ENCODE measurements at places on chromosomes 7 and 10. TPM values are rescaled to one million over a fixed set of nuclear protein-coding genes. Genes with fewer than 3 reads are reported as not detected.

DNA sequence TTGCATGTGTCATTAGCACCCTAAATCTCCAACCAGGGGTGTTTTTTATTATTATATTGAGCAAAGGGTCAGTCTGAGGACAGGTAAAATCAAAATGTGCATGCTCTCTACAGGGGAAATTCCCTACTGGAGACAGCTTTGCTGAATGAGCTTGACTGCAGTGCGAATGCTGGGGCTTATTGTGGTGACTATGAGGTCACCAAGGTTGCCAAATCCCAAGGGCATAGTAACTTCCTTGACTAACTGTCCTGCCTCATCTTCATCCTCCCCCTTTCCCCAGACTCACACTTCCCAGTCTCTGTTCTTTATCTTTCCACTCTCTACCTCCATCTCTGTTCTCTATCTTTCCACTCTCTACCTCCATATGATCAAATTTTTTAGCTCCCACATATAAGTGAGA lies 22.9 kb upstream of the AOC1 start:
- no peak for DNase-seq

DNA sequence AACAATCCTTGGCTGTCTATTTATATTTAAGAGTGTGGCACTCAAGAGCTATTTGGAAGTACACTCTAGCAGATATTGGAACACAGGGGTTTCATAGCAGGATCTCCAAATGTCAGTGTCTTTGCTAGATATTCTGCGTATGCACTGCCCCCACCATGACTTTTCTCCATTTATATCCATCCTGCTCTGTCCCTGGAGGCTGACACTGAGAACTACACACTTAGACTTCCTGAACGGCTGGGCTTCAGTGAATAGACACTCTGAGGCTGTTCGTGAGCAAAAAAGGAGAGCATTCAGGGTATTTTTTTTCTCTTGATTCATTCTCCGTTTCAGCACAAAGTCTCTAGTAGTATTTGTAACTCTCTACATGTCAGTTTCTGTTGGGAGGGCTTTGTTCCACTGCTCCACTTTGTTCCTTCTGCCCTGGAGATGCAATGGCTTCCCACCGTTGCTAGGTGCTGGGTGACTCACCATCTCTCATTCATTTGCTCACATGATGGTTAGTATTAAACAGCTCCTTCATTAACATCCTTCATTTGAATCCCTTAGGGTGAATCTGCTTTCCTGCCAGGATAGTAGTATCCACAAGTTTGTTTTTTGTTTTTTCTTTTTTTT lies 155.9 kb upstream of the SLC13A1 start:
- no peak for DNase-seq

The SYCE1 gene
- total RNA-seq = not detected

The GJD4 gene
- not detected for total RNA-seq

DNA sequence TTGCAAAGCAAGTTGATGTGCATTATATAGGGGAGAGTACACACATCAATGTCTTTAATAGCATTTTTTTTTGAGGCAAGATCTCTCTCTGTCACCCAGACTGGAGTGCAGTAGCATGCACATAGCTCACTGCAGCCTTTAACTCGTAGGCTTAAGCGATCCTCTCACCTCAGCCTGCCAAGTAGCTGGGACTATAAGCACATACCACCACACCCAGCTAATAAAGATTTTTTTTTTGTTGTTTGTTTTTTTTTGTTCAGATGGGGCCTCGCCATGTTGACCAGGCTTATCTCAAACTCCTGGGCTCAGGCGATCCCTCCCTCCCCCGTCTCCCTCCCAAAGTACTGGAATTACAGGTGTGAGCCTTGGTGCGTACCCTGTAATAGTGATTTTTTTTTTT lies 1.5 kb downstream of the UMAD1 start:
- no peak for DNase-seq

DNA sequence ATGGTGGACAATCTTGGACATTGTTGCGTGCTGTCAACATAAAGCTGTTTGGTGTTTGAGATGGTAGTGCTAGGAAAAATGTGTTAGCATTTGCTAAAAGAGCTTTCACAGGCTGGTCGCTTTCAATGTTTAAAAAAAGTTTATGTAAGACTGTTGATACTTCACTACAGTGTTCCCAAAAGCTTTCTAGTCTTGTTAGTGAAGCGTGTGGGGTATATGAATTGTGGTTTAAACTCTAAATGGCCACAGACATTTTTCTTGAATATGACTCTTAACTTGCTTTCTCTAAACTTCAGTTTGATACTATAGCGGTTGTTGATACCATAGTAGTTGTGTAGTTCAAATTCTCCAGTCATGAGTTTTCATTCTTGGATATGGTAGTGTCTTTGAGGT lies 44.9 kb downstream of the MCU start:
- DNase-seq = no peak

DNA sequence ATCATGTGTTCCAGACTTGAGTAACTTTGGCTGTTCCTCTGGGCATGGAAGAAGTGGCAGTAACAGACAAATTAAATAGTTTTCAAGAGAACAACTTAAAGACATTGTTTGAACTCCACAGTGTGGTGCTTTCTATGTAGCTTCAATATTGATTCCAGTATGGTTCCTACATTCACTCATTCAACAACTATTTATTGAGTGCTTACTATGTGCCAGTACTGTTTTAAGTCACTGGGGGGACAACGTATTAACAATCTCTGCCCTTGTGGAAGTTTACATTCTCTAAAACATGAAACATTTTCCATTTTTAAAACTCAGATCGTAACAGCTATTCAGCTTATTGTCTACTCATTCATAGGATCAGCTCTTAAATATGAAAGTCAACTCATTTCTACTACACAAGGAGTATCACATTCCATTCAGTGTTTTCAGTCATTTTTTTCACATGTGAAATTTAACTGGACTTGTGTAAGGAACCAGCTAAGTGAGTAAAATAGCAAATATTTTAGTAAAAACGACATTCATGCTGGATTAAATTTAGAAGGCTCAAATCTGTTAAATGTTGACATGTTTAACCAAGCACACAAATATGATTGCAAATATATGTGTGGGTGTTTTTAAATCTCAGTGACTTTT lies 13.6 kb upstream of the CUBN start:
- no peak for DNase-seq

DNA sequence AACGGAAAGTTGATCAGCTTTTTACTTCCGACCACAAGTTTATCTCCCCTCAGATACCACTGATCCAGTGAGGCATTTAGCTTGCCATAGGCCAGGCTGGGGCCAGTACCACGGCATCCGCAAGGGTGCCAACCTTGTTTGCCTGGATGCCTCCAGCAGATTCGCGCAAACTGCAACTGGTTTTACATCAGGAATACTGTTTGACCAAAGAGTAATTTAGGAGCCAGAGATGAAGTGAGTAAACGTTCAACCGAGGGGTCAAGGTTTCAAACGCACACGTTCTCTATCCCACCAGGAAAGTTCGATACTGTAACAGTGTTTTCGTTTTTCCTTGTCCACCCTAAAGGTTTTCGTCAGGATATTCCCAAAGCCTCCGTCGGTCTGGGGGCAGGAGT lies 266 bp upstream of the MDFIC start:
- DNase-seq = peak; percentile 52

The PAPOLB gene
- total RNA-seq = not detected

- DNase-seq = no peak
Measured at GRCh38 chr10:131131726-131132591, 179.6 kb downstream of the TCERG1L start.

The DGKI gene
- total RNA-seq = 0.91 TPM

The ERVW-1 gene
- not detected for total RNA-seq

GRCh38 chr7:39594988-39595620 lies 28.3 kb upstream of the RALA start:
- DNase-seq = no peak

Data from activated CD4-positive, alpha-beta memory T cell treated with anti-CD3 and anti-CD28 coated beads, Interleukin-2, amount 10 ng/mL, durations not matched to agents 7 days and 5 days (primary cell).